ENCODE measurements at places on chromosomes 12 and 14. TPM values are rescaled to one million over a fixed set of nuclear protein-coding genes. Genes with fewer than 3 reads are reported as not detected.

GRCh38 chr12:102427543-102427941, 52.8 kb downstream of the IGF1 start:
- no peak overlapping the region for H3K4me3 ChIP-seq
- H3K27me3 ChIP-seq: no peaks in the 10 kb centered on the region
- no peak for DNase-seq
- peaks cover 5% of the 10 kb centered on the region for H3K4me1 ChIP-seq

GRCh38 chr12:80193865-80194264, 94.5 kb downstream of the OTOGL start:
- no peaks in the 10 kb centered on the region for H3K27me3 ChIP-seq
- DNase-seq: no peak
- no peaks in the 10 kb centered on the region for H3K36me3 ChIP-seq
- H3K4me1 ChIP-seq: no peaks in the 10 kb centered on the region
- no peak overlapping the region for H3K4me3 ChIP-seq
- no peak overlapping the region for H3K27ac ChIP-seq

GRCh38 chr14:77761205-77761931, 412 bp upstream of the SNW1 start:
- peak overlapping the region; percentile 54 for H3K4me3 ChIP-seq
- DNase-seq: peak; percentile 11
- peaks cover 3% of the 10 kb centered on the region for H3K4me1 ChIP-seq

DNA sequence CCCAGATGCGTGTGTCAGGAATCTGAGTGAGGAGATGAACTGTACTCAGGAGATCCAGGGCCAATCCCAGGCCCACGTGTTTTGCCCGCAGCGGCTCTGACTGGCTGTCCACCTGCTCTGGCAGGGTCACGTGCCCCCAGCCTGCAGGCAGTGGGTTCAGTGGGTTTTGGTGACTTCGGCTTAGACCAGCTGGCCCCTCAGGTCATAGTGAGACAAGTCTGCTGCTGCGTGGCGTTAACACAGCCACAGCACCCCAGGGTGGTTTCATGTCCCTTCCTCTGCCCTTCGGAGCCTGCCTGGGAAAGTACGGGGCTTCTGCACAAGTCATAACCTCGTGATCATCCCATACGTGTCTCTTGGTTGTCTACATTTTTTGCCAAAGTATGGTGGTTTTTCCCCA, 2.6 kb downstream of the FBRSL1 start:
- no peak overlapping the region for H3K27ac ChIP-seq
- H3K36me3 ChIP-seq: no peaks in the 10 kb centered on the region
- no peak for DNase-seq

ANGEL1 gene
- 15.3 TPM for total RNA-seq

Measured in hepatocyte (in vitro differentiated cells).